Activated CD8-positive, alpha-beta T cell treated with anti-CD3 and anti-CD28 coated beads, Interleukin-2, amount 10 ng/mL, durations not matched to agents 7 days and 5 days (primary cell): ENCODE measurements at places on chromosomes 13 and 19.

GRCh38 chr19:51560339-51560738 is 10.7 kb upstream of the ZNF175 start:
- H3K4me3 ChIP-seq = no peak overlapping the region
- H3K27ac ChIP-seq = no peak overlapping the region
- no peaks in the 10 kb centered on the region for H3K4me1 ChIP-seq
- no peaks in the 10 kb centered on the region for H3K36me3 ChIP-seq

DNA sequence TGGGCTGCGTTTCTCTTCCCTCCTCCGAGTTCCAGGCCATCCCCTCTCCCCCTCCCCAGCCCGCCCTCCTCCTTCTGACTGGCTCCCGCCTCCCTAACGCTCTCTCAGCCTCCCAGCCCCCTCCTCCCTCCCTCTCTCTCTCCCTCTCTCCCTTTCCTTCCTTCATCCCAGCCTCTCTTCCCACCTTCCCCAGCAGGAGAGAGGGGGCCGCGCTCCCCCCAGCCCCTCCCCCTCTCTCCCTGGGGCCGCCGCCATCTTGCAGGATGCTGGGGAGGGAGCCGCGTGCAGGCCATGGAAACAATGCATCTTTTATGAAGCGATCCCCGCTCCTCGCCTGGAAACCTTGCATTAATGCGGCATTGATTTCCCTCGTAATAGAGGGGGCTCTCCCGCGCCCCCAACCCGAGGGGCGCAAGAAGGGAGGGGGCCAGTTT is 42.6 kb upstream of the ADGRL1 start:
- DNase-seq = peak; percentile 42
- H3K27ac ChIP-seq = peak overlapping the region; percentile 67
- peak overlapping the region; percentile 34 for H3K4me3 ChIP-seq
- H3K4me1 ChIP-seq = peaks cover 23% of the 10 kb centered on the region
- peaks cover 7% of the 10 kb centered on the region for H3K27me3 ChIP-seq

GRCh38 chr19:1110809-1111640 is 7.2 kb downstream of the GPX4 start:
- H3K36me3 ChIP-seq = peaks cover 6% of the 10 kb centered on the region
- H3K27me3 ChIP-seq = no peaks in the 10 kb centered on the region
- peaks cover 5% of the 10 kb centered on the region for H3K4me1 ChIP-seq
- no peak for DNase-seq
- no peak overlapping the region for H3K4me3 ChIP-seq

- H3K27me3 ChIP-seq = no peaks in the 10 kb centered on the region
- no peaks in the 10 kb centered on the region for H3K36me3 ChIP-seq
- H3K27ac ChIP-seq = no peak overlapping the region
Observed at GRCh38 chr13:22517544-22517943, 663.2 kb upstream of the SGCG start.

GRCh38 chr13:105442949-105443699 is 1092.3 kb downstream of the EFNB2 start:
- DNase-seq = no peak
- H3K36me3 ChIP-seq = no peaks in the 10 kb centered on the region
- no peak overlapping the region for H3K27ac ChIP-seq
